NCI-H510A (cell line): ENCODE measurements at places on chromosomes 7 and 10.

- no peak for DNase-seq
Measured at GRCh38 chr10:35058134-35058533, 32.0 kb downstream of the CUL2 start.

- DNase-seq = no peak
Measured at GRCh38 chr7:101557978-101558741, 70.9 kb downstream of the MYL10 start.

GRCh38 chr10:43056568-43057011 is 20.3 kb upstream of the RET start:
- no peak for DNase-seq

DNA sequence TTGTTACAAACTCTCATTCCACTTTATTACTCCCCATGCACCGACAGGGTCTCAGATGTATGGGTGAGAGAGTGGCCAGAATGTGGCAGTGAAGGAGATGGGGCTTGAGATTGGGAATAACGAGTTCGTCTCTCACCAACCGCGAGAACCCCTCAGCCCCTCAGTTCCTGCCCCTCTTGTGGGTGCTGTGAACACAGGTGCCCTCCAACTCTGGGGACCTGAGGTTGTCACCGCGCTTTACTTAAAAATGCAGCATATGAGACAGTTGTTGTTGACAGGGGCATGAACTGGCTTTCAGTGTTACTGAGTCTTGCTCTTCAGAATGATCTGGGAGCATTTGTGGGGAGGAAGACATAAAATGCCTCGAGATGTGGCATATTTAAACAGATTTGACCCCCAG is 290.0 kb downstream of the WDR37 start:
- no peak for DNase-seq

DNA sequence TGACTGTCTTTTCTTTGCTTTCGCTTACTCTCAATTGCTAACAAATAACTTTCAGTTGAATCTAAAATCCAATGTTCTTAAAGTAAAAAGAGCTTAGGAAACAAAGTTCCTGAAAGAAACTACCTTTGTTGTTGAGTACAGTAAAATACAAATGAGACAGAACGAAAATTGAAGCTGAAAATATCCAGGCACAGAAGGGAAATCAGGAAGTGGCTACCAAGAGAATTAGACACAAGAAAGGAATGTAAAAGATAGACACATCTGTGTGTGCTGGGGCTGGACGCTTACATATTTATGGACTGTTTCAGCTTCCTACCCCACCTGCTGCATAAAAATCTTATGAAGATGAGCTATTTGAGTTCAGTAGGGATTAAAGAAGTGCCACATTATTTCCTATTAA is 161.7 kb upstream of the PLXDC2 start:
- no peak for DNase-seq

- DNase-seq = no peak
Measured at GRCh38 chr10:29322918-29323317, 34.0 kb downstream of the LYZL1 start.

GRCh38 chr7:116162254-116162653 is 48.1 kb upstream of the TES start:
- DNase-seq = no peak

GRCh38 chr10:80356563-80356988 is at the start of the genes DYDC1 and DYDC2:
DYDC1 (minus strand) TSS chr10:80356755; CDS start chr10:80352601, 4,154 bp downstream.
DYDC2 (plus strand) TSS chr10:80356781; CDS start chr10:80362444, 5,663 bp downstream.
- peak; percentile 86 for DNase-seq

DNA sequence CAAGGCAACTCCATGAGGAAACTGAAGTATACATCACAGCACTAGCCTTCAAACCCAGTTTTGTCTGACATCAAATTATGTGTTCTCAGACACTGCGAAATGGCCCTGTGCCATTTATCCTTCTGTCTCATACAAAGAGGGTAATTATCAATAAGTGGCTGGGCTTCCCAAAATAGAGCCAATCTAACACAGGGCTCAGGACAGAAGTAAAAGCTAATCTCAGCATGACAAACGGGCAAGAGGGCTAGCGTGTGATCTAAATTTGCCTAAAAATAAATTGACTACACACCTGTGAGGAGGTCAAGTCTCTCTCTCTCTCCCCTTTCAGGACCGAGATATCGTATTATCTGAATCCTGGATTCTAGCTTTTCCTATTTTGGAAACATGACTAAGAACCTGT is 67.2 kb downstream of the DGKB start:
- DNase-seq = no peak

DNA sequence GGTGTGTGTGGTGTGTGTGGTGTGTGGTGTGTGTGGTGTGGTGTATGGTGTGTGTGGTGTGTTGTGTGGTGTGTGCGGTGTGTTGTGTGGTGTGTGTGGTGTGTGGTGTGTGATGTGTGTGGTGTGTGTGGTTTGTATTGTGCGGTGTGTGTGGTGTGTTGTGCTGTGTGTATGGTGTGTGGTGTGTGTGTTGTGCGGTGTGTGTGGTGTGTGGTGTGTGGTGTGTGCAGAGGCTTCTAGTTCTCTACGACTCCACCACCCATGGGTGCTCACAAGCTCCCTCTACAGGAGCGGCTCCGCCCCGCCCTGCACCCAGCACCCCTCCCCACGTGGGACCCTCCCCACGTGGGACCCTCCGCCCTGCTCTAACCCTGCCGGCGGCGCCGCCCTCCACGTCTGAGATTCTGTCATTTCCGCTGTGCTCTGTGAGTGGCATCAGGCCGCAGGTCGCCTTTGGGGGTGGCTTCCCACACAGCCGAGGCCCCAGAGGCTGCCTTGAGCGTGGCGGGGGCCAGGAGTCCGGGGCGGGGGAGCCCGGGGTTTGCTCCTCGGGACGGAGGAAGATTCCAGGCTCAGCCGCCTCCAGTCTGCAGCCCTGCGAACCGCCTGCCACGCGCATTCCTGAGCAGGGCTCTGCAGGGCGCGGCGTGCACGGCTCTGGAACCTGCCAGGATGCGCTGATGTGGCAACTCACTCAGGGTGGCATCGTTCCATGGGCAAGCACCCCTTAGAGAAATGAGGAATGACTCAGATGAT is 37.0 kb upstream of the DNAJB6 start:
- no peak for DNase-seq

DNA sequence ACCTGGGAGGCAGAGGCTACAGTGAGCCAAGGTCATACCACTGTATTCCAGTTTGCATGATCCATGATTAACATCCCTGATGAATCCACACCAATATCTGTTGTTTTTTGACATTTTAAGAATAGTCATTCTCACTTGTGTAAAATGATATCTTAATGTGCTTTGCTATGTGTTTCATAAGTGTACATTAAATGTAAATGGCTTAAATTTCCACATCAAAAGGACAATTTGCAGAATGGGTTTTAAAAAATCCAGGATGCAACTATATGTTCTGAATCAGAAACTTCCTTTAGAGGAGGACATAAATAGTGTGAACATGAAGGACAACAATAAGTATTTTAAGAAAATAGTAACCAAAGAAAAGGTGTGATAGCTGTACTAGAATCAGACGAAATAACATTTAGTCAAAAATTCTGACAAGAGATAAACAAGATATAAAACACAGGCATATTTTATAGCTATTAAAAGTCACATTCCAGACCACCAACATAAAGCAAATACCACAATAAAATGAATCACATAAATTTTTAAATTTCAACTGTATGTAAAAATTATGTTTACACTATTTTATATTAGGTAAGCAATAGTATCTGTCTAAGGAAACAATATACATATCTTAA is 42.4 kb downstream of the AKR1C3 start:
- DNase-seq = no peak

- no peak for DNase-seq
Measured at GRCh38 chr10:2798336-2799022, 268.9 kb upstream of the PFKP start.
